ENCODE measurements at places on chromosomes 7 and 10.

- peaks cover 11% of the 10 kb centered on the region for H3K4me1 ChIP-seq
- no peaks in the 10 kb centered on the region for H3K27me3 ChIP-seq
- DNase-seq = no peak
- peaks cover 8% of the 10 kb centered on the region for H3K36me3 ChIP-seq
- no peak overlapping the region for H3K4me3 ChIP-seq
- no peak overlapping the region for H3K27ac ChIP-seq
These were observed 155.5 kb downstream of the SVIL start for GRCh38 chr10:29479081-29479925.

DNA sequence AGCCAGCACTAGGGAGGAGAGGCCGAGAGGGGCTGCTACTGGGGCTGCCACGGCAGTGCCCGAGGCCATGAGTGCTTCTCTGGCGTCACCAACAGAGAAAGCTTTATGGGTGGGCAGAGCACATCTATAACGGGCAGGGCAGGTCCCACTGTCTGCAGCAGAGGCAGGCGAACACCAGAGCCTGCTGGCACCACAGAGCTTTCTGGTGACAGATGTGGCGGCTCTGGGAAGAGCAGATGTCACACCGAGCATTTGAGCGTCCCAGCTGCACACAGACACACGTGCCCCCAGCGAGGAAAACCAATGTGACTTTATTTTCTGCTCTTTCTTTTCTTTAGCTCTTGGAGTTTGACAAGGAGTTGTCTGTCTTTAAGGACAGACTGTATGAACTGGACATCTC lies 20.5 kb downstream of the NKX6-2 start:
- no peaks in the 10 kb centered on the region for H3K27me3 ChIP-seq
- no peak overlapping the region for H3K4me3 ChIP-seq
- no peak overlapping the region for H3K27ac ChIP-seq
- DNase-seq = no peak

GRCh38 chr10:109047856-109048255 lies 875.5 kb downstream of the XPNPEP1 start:
- H3K36me3 ChIP-seq = no peaks in the 10 kb centered on the region
- H3K27me3 ChIP-seq = no peaks in the 10 kb centered on the region
- no peaks in the 10 kb centered on the region for H3K4me1 ChIP-seq
- no peak for DNase-seq
- H3K27ac ChIP-seq = no peak overlapping the region
- H3K4me3 ChIP-seq = no peak overlapping the region

- H3K27ac ChIP-seq = peak overlapping the region; percentile 62
- peak overlapping the region; percentile 7 for H3K4me3 ChIP-seq
- peak; percentile 72 for DNase-seq
- no peaks in the 10 kb centered on the region for H3K27me3 ChIP-seq
- peaks cover 38% of the 10 kb centered on the region for H3K4me1 ChIP-seq
These were observed 46.5 kb downstream of the TMEM106B start for GRCh38 chr7:12257582-12257981.

- H3K27me3 ChIP-seq = no peaks in the 10 kb centered on the region
- no peak overlapping the region for H3K4me3 ChIP-seq
- DNase-seq = no peak
- H3K36me3 ChIP-seq = no peaks in the 10 kb centered on the region
- no peak overlapping the region for H3K27ac ChIP-seq
These were observed 52.0 kb downstream of the FAS start for GRCh38 chr10:89042562-89042961.

DNA sequence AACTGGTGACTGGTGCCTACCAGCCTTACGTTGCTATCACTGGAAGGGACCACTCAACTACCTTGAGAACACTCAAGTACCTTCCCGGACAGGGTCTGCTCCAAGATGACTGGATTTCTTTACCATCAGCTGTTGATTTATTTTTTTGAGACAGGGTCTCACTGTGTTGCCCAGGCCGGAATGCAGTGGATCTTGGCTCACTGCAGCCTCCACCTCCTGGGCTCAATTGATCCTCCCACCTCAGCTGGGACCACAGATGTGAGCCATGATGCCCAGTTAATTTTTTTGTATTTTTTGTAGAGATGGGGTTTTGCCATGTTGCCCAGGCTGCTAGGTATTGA lies 45.2 kb upstream of the DLG5 start:
- H3K27me3 ChIP-seq = no peaks in the 10 kb centered on the region
- H3K27ac ChIP-seq = no peak overlapping the region
- peaks cover 9% of the 10 kb centered on the region for H3K4me1 ChIP-seq
- no peak for DNase-seq
- H3K4me3 ChIP-seq = no peak overlapping the region
- H3K36me3 ChIP-seq = no peaks in the 10 kb centered on the region

DNA sequence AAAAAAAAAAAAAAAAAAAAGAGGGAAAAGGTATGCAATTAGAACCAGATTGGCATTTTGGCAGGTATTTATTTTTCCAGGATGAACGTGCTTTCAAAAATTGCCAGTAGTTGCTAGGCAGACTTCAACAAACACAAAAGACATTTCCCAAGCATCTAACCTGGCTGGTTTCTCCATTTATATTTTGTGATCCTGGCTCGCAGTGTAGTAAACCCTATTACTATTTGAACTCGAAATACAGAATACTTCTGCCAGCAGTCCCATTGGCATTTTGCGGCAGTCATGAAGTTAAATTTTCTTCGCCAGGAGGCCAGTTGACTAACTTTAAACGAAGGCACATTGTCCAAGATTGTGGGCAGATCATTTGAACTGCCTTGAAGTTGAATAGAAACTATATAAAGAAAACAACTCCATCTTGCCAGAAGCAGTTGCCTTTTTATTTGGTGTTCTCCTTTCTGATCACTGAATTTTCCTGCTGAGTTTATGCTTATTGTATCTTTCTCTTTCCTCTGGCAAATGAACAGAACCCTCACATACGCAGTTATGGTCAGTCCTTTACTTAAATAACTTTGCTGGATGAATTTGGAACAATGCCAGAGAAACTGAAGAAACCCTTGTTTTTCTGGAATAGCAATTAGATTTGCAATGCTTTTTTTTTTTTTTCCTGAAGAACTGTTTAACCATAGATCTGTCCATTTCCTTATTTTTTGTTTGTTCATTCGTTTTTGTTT lies 132.9 kb downstream of the BICC1 start:
- H3K4me1 ChIP-seq = no peaks in the 10 kb centered on the region
- no peaks in the 10 kb centered on the region for H3K27me3 ChIP-seq
- H3K4me3 ChIP-seq = no peak overlapping the region
- no peaks in the 10 kb centered on the region for H3K36me3 ChIP-seq
- H3K27ac ChIP-seq = no peak overlapping the region

- H3K27me3 ChIP-seq = no peaks in the 10 kb centered on the region
- H3K27ac ChIP-seq = no peak overlapping the region
- DNase-seq = no peak
- no peak overlapping the region for H3K4me3 ChIP-seq
These were observed 8.8 kb upstream of the ZMIZ1 start for GRCh38 chr10:79059859-79060379.

GRCh38 chr10:5479481-5480161 lies 19.7 kb downstream of the CALML5 start:
- H3K27ac ChIP-seq = no peak overlapping the region
- H3K4me1 ChIP-seq = no peaks in the 10 kb centered on the region
- H3K36me3 ChIP-seq = no peaks in the 10 kb centered on the region
- H3K4me3 ChIP-seq = no peak overlapping the region
- H3K27me3 ChIP-seq = no peaks in the 10 kb centered on the region

DNA sequence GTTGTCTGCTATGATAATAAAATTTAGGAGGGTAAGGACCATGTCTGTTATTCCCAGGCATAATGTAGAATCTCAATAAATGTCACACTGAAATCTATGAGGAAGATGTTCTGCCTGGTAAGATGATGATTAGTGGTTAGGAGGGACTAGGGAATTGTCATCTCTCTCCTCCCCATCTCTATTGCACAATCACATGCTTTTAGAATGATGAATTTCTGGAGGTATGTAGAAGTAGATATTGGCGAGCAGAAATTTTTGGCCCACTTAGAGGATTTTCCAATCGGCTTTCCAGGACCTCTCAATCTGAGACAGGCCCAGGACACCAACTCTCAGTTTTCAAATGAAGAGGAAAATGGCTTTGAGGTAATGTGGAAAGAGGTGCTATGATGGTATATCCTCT lies 2.0 kb upstream of the PITX3 start:
- H3K36me3 ChIP-seq = peaks cover 6% of the 10 kb centered on the region
- peaks cover 50% of the 10 kb centered on the region for H3K4me1 ChIP-seq
- peaks cover 6% of the 10 kb centered on the region for H3K27me3 ChIP-seq
- H3K27ac ChIP-seq = no peak overlapping the region

- no peak for DNase-seq
- no peaks in the 10 kb centered on the region for H3K4me1 ChIP-seq
- H3K36me3 ChIP-seq = no peaks in the 10 kb centered on the region
- H3K27me3 ChIP-seq = no peaks in the 10 kb centered on the region
- H3K4me3 ChIP-seq = no peak overlapping the region
- no peak overlapping the region for H3K27ac ChIP-seq
These were observed 488.8 kb downstream of the PLXNA4 start for GRCh38 chr7:132087421-132087820.

- no peak overlapping the region for H3K4me3 ChIP-seq
- H3K27me3 ChIP-seq = no peaks in the 10 kb centered on the region
- no peak for DNase-seq
- no peaks in the 10 kb centered on the region for H3K36me3 ChIP-seq
These were observed 8.6 kb downstream of the BTBD16 start for GRCh38 chr10:122279725-122280141.

DNA sequence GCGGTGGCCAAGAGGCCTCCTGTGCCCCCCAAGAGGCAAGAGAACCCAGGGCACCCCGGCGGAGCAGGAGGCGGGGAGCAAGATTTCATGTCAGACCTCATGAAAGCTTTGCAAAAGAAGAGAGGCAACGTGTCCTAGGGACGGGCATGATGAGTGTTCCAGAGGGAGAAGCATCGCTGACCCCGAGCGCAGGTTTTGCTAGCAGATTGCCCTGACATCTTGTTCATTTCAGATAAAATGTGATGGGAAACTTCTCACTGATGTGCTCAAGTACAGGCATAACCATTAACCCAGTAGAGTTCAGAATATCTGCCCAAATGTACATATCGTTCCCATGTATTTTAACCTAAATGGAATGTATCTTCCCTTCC lies 129.2 kb downstream of the APBB1IP start:
- H3K4me1 ChIP-seq = no peaks in the 10 kb centered on the region
- H3K36me3 ChIP-seq = peaks cover 46% of the 10 kb centered on the region
- DNase-seq = no peak
- no peaks in the 10 kb centered on the region for H3K27me3 ChIP-seq
- H3K4me3 ChIP-seq = no peak overlapping the region

- no peak for DNase-seq
- H3K36me3 ChIP-seq = no peaks in the 10 kb centered on the region
- no peaks in the 10 kb centered on the region for H3K27me3 ChIP-seq
- no peak overlapping the region for H3K4me3 ChIP-seq
- H3K4me1 ChIP-seq = no peaks in the 10 kb centered on the region
These were observed 74.2 kb downstream of the MAD1L1 start for GRCh38 chr7:2158331-2159175.

GRCh38 chr10:51389415-51390321 lies 309.7 kb downstream of the CSTF2T start:
- no peak overlapping the region for H3K27ac ChIP-seq
- H3K4me1 ChIP-seq = no peaks in the 10 kb centered on the region
- no peaks in the 10 kb centered on the region for H3K36me3 ChIP-seq
- no peak overlapping the region for H3K4me3 ChIP-seq
- no peak for DNase-seq

GRCh38 chr10:26423722-26424121 lies 14.4 kb upstream of the APBB1IP start:
- no peak for DNase-seq
- H3K27ac ChIP-seq = no peak overlapping the region
- no peaks in the 10 kb centered on the region for H3K36me3 ChIP-seq

DNA sequence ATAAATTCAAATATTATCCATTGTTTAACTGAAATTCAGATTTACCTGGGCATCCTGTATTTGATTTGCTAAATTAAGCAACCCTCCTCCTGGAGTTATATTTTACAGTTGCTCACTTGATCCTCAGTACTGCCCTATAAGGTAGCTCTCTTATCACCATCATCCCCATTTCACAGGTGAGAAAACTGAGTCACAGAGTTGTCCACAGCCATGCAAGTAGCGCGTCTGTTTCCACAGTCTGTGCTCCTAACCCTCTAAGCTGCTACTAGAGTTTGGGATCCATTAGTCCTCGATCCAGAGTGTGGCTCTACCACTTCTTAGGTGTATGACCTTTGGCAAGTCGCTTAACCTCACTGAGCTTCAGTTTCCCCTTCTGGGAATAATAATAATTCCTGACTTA lies 34.9 kb upstream of the KDM7A start:
- no peaks in the 10 kb centered on the region for H3K27me3 ChIP-seq
- no peak overlapping the region for H3K27ac ChIP-seq
- no peaks in the 10 kb centered on the region for H3K36me3 ChIP-seq
- peaks cover 55% of the 10 kb centered on the region for H3K4me1 ChIP-seq
- no peak overlapping the region for H3K4me3 ChIP-seq

- no peak overlapping the region for H3K4me3 ChIP-seq
- H3K27me3 ChIP-seq = no peaks in the 10 kb centered on the region
- H3K4me1 ChIP-seq = peaks cover 50% of the 10 kb centered on the region
These were observed 84.0 kb downstream of the NRBF2 start for GRCh38 chr10:63217120-63217605.

GRCh38 chr10:34347131-34347530 lies 468.0 kb downstream of the PARD3 start:
- H3K27me3 ChIP-seq = no peaks in the 10 kb centered on the region
- no peak overlapping the region for H3K4me3 ChIP-seq
- H3K27ac ChIP-seq = no peak overlapping the region
- DNase-seq = no peak
- no peaks in the 10 kb centered on the region for H3K36me3 ChIP-seq

- no peaks in the 10 kb centered on the region for H3K27me3 ChIP-seq
- H3K4me3 ChIP-seq = no peak overlapping the region
- H3K27ac ChIP-seq = no peak overlapping the region
- H3K36me3 ChIP-seq = no peaks in the 10 kb centered on the region
- H3K4me1 ChIP-seq = no peaks in the 10 kb centered on the region
These were observed 126.0 kb downstream of the AASS start for GRCh38 chr7:122018032-122018431.

DNA sequence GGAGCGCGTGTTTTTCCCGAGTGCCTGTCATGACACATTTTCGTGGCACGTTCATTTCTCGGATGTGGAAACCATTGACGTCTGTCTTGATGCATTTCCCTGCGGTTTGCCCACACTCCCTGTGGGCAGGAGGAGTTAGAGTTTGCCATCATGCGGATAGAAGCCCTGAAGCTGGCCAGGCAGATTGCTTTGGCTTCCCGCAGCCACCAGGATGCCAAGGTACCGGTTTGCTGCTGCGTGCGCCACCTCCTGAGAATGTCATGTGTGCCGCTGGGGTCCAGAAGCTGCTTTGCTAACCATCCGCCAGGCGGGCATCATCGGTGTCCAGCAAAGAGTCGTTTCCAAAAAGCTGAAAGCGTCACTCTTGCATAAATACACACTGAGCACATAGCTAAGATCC lies 40.9 kb upstream of the BTBD16 start:
- H3K27ac ChIP-seq = no peak overlapping the region
- no peaks in the 10 kb centered on the region for H3K4me1 ChIP-seq
- no peak overlapping the region for H3K4me3 ChIP-seq
- no peak for DNase-seq
- H3K36me3 ChIP-seq = no peaks in the 10 kb centered on the region

GRCh38 chr10:7464691-7465090 lies 53.9 kb upstream of the SFMBT2 start:
- no peak for DNase-seq
- H3K27me3 ChIP-seq = no peaks in the 10 kb centered on the region
- no peaks in the 10 kb centered on the region for H3K36me3 ChIP-seq

- no peak overlapping the region for H3K27ac ChIP-seq
- H3K36me3 ChIP-seq = no peaks in the 10 kb centered on the region
- no peak overlapping the region for H3K4me3 ChIP-seq
- DNase-seq = no peak
These were observed 40.2 kb upstream of the ATP6V0A4 start for GRCh38 chr7:138838166-138838565.
